Thymus (tissue), 14 donors: ENCODE measurements at places on chromosomes 4 and X.
A peak's percentile ranks its signal among the peaks of the same experiment; 100 is the strongest.

GRCh38 chr4:62797221-62797620, 1597.1 kb downstream of the ADGRL3 start:
- DNase-seq = no peak

DNA sequence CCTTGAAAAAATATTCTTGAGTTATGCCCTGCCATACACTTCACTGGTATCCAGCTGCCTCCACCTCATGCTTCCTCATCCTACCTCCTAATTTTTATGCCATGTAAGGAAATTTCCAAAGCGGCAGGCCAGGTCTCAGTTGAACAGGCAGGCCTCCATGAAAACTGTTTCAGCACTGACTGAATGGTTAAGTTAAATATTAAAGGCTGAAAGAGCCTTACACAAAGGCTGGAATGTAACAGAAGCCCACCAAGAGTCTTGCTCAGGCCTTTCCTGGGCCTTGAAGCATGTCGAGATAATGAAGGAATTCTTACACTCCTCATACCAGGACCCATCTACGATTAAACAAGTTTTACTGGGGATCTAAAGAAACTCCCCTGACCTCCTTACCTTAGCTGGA, 359.6 kb upstream of the NOCT start:
- no peak for DNase-seq

- no peak for DNase-seq
Observed at GRCh38 chrX:10576777-10577447, 43.5 kb downstream of the MID1 start.

GRCh38 chr4:161359491-161359890, 804.3 kb downstream of the FSTL5 start:
- DNase-seq = no peak

DNA sequence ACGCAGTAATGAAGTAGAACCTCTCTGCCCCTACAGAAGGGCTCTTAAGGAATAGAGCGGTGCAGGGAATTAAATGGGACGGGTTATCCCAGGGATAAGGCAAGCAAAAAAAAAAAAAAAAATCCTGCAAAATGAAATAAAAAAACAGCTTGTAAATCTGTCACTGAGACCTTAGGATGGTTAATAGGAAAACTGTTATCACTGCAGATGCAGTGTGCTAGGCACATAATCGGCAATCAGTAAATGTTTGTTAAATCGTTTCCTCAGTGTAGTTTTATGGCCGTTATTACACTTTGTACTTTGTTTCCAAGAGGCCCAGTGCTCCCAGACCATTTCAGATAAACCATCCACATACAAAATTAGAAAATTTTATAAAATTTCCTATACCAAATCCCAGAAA, 1.0 kb downstream of the HNRNPH2 start:
- DNase-seq = no peak

GRCh38 chr4:85496933-85497332, 22.0 kb downstream of the ARHGAP24 start:
- DNase-seq = no peak

GRCh38 chrX:118745570-118745969, 18.2 kb downstream of the IL13RA1 start:
- no peak for DNase-seq

- DNase-seq = no peak
Observed at GRCh38 chrX:136572030-136572429, 40.0 kb downstream of the VGLL1 start.

- DNase-seq = no peak
Observed at GRCh38 chrX:38124000-38124399, 96.7 kb downstream of the SRPX start.

DNA sequence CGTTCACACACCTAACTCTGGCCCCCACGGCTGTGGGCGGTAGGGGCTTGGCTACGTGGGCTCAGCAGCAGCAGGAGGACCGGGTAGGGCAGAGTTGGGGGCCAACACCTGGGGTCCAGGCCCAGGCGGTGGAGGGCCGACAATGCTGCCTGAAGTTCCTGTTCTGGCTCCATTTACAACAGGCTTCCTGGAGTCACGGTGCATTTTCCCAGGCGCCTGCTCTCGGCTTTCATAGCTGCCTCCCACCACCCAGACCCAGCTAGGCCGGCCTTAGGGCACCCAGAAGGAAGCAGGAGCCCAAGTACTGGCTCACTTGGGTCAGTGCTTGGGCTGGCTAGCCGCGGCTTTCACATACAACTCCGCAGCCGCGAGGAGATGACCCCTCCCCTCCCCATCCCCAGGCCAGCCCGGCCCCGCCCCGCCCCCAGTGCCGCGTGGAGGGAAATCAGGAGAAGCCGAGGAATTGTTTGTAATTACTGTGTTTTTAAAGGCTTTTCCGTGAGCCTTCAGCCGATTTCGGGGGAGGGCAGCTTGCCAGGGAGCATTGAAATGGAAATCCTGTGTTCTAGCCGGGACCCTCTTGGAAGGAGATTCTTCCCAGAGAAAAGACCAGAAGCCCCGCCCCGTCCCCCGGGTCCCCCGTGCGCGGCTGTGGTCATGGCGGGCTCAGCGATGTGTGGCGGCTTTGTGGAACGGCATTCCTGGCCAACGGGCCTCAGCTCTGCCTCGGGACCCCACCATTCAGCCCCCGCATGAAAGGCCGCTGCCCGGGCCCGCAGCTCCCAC, 28.5 kb downstream of the PJA1 start:
- no peak for DNase-seq

DNA sequence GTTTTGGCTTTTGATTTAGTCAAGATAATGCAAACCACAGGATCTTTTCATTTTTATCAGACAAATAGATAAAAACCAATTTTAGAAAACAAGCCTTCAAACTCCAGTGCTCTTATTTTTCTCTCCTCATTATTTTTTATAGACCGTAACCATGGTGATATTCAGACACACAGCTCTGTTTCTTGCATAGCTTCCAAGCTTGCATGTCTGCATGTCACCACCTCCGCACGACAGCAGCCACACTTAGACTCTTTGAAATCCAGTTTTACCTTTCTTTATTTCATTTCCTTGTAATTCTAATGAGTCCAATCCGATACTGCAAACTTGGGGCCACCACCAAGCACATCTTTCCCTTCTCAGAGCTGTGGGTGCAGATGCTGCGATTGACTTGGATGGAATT, 94.3 kb upstream of the GPM6A start:
- DNase-seq = no peak

GRCh38 chrX:14697451-14697850, 168.1 kb downstream of the GLRA2 start:
- no peak for DNase-seq

- no peak for DNase-seq
Observed at GRCh38 chr4:10296730-10297129, 160.5 kb downstream of the ZNF518B start.

GRCh38 chr4:2084316-2084715, 25.2 kb downstream of the NAT8L start:
- no peak for DNase-seq

DNA sequence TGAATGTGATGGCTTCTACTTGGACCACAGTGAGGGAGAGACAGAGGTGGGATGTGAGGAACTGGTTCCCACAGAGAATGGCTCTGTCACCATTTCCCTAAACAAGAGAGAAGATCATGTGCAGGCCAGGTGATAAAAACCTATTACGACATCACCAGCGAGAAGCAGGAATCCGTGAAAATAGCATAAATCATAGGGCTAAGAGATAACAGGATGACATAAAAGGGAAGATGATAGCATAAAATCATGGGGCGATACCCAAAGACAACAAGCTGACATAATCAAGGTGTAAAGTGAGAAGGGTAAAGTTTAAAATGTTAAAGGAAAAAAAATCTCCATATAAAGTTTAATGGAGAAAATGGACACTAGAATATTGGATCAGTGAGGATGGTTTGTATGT, 205.5 kb upstream of the SLIT2 start:
- no peak for DNase-seq

GRCh38 chrX:37989304-37989703, 17.0 kb upstream of the SYTL5 start:
- no peak for DNase-seq

DNA sequence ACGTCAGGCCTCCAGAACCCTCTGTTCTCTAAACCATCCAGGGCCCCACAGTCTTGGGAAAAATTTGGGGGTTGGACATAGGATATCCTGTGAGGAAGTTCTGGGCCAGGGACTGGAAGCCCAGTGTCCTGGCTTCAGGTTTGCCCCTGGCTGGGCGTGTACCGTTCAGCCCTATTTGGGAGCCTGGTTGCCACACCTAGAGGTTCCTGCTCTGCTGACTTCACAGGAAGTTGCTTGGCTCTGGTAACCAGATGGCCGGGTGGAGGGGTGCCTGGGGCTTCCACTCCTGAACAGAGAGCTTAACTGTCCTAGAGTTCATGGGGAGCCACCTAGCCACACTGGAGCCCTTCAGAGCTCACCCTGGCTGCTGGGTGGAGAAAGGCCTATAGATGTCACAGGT, 1.1 kb downstream of the TAFAZZIN start:
- no peak for DNase-seq

DNA sequence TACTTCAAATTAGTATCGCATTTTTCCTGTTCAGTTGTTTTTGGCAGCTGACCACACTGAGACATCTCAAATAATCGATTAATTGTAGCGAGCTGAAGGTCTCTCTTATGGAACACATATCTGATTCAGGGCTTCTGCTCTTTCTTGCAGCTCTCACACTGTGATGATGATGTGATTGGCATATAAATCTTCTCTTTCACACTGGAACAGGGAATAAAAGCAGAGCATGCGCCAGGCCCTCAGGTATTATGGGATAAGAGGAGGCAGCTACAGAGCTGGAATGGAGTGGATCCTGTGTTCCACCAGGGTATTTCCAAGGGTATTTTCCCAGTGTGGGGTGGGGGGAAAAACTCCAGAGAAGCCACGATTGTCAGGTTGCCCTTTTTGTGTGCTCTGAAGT, 265.4 kb upstream of the CASK start:
- DNase-seq = no peak

- DNase-seq = no peak
Observed at GRCh38 chrX:53678667-53679066, 7.9 kb downstream of the HUWE1 start.

DNA sequence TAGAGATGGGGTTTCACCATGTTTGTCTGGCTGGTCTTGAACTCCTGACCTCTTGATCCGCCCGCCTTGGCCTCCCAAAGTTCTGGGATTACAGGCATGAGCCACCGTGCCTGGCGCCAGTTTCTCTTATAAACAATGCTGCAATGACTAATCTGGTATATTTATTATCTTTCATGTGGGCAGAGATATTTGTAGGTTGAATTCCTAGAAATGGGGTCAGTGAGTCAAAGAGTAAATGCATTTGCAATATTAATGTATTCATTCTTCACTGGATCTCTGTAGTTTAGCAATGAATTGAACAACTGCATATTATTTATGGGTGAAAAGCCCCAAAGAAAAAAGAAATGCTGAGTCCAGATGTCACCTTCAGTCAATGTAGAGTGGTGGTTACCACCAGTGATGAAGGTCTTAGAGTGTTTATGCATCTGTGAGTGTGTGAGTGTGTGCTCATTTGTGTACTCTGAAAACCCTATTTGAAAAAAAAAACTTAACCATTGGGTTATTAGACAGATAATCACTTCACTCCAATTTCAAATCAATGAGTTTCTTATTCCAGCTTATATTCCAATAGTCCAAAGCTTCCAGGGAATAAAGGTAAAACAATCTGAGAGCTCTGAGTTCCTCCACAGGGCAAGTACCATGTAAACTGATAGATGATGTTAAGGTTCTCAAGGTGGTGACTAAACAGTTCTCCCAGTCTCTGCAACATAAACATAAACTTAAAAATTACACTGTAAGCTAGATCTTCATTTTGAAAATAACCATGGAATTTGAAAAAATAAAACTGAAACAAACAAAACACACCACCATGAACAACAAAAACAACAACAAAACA, 22.6 kb upstream of the CD38 start:
- DNase-seq = peak; percentile 73

- DNase-seq = no peak
Observed at GRCh38 chr4:113951263-113951662, 28.2 kb downstream of the ARSJ start.

DNA sequence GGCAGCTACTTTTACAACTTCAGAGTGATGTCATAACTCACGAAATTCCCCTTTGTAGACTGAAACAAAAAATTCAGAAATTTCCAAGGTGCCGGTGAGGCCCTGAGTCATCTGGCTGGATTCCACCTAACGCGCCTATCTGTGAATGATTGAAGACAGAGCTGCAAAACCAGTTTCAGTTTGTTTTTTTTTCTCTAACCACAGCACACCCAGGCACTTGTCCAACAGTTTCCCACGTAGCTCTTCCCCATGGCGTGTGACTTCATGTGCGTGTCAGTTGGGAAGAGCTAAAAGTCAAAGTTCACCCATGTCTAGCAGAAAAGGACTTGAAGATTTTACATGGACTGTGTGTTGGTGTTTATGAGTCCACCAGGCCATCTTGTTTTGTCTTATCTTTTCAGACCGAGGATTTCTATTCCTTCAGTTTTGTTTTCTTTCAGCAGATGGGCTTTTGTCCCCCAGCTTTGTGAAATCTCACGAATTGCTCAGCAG, 16.4 kb downstream of the TCEANC start:
- DNase-seq = no peak

GRCh38 chr4:187178084-187178483, 454.4 kb upstream of the FAT1 start:
- no peak for DNase-seq

- DNase-seq = no peak
Observed at GRCh38 chrX:70444326-70444945, at the start of gene DLG3. Gene DLG3, plus strand, starts transcription at chrX:70444835. Its CDS starts 367 bp downstream, at chrX:70445202.

GRCh38 chr4:54842656-54843055, 184.9 kb downstream of the KIT start:
- no peak for DNase-seq

GRCh38 chr4:75733369-75733768, 9.0 kb downstream of the USO1 start:
- DNase-seq = no peak

GRCh38 chr4:12827966-12828365, 656.2 kb downstream of the RAB28 start:
- DNase-seq = no peak

DNA sequence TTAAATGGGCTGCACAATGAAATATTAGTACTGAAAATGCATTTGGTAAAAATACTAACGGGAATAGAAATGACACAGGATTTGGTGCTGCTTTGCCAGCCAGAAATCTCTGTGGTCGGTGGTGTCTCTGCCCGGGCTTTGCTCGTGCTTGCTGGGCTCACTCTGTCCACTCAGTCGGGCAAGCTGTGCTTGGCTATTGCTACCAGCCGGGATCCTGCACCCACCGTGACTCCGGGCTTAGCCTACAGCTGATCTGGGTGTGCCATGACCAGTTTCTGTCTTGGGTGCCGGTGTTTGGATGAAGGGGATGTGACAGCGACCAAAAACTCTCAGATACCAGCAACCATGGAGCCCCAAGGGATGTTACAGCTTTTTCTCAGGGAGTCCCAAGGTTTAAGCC, 487.7 kb downstream of the TECRL start:
- DNase-seq = no peak
